ENCODE measurements at places on chromosomes 4 and X.
A peak's percentile ranks its signal among the peaks of the same experiment; 100 is the strongest.

- DNase-seq, result no peak
These were observed 10.0 kb downstream of the AWAT2 start for GRCh38 chrX:70039758-70040157.

DNA sequence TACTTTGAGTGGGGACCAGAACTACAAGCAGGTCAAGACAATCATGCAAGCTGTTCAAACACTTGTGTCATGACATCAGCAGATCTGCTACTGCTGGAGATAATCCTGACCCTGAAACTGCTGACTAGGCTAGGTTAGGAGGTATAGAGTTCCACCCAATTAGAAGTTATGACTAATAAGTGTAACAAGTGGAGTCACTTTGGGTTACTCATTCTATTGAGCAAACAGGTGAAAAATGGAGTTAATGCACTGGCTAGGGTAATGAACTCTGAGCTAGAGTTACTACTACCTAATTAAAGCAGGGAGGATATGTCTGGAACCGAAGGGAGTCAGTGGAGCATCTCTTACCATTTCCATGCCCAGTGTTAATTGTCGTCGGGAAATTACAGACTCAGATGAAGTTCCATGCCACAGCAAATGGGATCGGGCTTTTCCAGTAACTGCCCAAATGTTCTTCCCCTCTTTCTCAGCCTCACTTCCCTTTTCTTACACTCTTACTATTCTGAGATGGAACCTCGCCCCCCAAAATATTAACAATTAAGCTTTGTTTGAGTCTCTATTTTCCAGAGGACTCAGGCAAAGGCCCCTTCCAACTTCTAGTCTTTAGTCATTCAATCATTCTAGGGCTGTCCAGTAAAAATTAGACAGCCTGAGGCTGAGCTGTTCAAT is 19.8 kb upstream of the MANBA start:
- no peak for DNase-seq

DNA sequence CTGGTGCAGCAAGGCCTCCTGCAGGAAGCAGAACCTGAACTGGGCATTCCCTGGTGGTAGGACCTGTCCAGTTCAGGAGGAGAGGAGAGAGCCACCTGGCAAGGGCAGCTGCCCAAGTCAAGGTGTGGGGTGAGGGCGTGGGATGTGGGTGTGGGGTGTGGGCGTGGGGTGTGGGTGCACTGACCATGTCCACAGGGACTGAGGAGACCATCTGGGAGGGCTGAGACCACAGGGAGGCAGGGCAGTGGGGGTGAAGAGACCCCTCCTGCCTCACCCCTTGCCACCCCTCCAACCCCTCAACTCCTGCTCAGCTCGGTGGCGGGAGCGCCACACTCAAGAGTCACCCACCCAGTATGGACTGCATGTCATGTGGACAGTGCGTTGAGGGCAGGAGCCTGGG is 117.9 kb downstream of the CPZ start:
- no peak for DNase-seq

- no peak for DNase-seq
These were observed 6.4 kb downstream of the AMOT start for GRCh38 chrX:112834031-112834845.

DNA sequence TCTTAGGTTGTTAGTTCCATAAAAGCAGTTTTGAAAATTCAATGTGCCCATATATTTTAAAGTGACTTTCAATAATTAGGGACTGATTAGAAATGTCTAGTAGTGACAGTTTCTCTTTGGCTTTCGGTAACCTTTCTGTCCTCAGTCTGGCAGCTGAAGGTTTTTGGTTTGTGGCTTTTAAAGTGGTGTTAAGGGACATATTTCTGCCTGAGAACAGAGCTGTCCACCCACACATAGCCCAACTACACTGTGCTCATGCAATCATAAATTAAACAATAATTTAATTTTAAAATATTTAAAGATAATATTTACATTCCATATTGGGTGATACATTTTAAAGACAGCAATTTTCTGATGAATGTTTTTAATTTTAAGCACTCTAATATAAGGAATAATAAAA is 335.0 kb upstream of the TENM3 start:
- DNase-seq, result no peak

- no peak for DNase-seq
These were observed 213 bp downstream of the NFKB1 start for GRCh38 chr4:102501447-102501696.

DNA sequence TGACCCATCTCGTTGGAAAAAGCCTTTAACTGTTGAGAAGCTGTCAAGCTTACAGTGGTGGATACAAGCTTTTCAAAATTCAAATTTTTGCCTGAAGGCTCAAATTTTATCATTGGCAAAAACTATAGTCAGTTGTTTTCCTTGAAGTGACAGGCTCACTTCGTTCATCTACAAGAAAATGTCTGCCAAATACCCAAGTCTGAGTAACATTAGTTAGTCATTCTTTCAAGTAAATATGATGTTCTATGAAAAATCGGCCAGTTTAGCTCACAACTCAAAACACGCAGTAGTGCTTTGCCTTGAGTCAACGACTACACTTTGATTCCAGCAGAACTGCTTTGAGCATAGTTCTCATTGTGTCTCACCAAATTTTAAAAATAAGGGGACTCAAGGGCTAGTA is 170.3 kb upstream of the MAMLD1 start:
- DNase-seq, result no peak

GRCh38 chr4:99715286-99715685 is 57.7 kb upstream of the C4orf54 start:
- no peak for DNase-seq

DNA sequence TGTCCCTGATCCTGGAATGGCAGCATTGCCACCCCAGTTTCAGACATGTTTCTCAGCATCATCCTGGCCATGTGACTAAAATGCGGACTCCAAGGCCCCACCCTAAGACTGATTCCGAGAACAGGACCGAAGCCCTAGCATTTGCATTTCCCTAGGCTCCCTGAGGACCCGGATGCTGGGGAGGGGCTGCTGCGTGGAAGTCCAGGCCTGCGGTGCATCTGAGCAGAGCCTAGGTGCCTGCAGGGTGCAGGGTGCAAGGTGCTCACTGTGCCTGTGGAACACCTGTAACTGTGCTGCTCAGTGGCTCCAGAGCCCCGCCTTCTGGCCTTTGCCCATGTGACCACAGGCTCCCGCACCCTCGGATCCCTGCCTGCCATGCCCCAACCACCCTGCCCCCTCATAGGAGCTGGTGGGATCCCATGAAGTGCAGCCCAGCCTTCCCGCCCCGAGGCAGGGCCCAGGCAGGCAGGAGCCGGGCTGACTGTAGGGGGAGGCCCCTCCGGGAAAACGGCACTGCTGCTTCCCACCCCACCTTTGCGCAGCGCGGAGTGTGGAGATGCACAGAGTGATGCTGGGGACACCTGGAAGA is 14.9 kb downstream of the PNMA6F start:
- DNase-seq, result no peak

- no peak for DNase-seq
These were observed 1.8 kb downstream of the DCAF8L2 start for GRCh38 chrX:27591938-27592337.

- DNase-seq, result peak; percentile 54
These were observed 136.0 kb upstream of the STX18 start for GRCh38 chr4:4677556-4678522.

DNA sequence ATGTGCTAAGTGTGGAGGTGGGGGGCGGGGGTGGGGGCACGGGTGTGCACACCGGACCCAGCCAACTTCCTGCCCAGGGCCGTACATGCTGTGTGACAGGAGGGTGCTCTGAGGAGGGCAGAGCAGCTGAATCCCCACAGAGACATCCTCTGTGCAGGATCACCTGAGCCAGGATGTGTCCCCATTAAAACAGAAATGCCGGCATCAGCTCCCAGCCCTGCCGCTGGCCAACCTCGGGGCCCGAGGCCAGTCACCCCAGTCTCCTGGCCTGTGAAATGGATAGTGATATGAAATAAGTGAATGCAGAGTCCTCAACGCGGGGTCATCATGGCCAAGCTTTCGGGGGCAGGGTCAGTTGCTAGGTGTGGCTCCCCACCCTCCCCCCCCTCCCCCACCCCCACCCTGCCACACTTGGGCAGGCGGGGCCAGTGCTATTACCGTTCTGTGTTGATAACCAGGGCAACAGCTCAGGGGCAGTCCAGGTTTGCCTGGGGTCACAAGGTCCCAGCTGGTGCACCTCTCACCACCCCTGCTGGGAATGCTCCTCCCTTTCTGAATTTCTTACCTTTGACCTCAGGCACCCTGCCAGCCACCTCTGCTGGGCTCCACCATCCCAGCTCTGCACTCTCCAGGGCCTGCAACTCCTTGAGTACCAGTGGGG is 227.2 kb upstream of the PSAPL1 start:
- DNase-seq, result no peak

GRCh38 chr4:86910820-86911684 is 18.8 kb upstream of the C4orf36 start:
- no peak for DNase-seq

DNA sequence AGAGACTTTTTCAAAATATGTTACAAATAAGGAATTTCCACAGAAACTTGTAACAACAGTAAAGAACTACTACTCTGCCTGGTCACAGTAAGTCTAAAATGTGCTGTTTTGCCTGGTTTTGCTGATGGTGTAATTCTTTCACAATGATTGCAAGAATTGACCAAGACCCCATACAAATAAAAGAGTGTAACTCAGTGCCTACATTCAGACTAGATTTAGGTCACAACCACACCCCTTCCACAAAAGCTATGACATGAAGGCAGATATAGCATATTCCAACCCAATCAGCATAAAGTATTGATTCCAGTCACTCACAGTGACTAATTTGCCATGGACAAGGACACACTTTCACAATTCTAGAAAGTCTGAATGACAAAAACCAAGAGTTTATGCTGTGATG is 53.7 kb upstream of the TMPRSS11F start:
- DNase-seq, result no peak

DNA sequence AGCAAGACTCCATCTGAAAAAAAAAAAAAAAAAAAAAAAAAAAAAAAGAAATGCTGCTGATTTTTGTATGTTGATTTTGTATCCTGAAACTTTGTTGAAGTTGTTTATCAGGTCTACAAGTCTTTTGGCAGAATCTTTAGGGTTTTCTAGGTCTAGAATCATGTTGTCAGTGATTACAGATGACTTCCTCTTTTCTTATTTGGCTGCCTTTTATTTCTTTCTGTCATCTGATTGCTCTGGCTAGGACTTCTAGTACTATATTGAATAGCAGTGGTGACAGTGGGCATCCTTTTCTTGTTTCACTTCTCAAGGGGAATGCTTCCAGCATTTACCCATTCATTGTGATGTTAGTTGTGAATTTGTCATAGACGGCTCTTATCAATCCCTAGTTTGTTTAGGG is 334.4 kb downstream of the SPRY1 start:
- DNase-seq, result no peak

DNA sequence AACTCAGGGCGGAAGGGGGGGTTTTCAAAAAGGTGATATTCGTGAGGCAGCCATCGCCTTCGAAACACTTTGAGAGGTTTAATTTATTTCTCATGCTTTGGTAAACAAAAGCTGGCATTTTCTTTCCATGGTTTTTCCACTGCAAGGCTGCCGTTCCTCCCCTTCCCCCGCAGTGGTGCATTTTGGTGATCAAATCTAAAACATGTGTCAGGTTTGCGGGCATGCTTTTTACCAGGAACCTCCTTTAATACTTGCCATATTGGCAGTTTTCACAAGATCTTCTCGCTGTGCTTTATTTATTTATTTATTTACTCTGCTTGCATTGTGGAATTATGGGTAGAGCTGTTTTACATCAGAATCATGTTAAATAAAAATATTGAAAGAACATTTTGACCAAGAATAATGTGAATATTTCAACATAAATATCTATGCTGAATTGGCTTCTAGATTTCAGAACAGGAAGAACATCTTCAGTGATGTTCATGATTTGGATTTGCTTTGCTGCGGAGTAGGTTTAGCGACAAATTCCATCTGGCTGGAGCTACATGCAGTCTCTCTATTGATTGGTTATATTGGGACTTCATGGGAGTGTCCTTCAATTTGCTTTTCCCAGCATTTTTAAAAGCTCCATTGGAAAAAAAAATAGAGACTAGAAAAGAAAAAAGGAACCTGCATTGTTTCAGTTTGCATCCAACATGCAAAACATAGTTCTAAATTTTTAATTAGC is 54.4 kb downstream of the STOX2 start:
- DNase-seq, result no peak

DNA sequence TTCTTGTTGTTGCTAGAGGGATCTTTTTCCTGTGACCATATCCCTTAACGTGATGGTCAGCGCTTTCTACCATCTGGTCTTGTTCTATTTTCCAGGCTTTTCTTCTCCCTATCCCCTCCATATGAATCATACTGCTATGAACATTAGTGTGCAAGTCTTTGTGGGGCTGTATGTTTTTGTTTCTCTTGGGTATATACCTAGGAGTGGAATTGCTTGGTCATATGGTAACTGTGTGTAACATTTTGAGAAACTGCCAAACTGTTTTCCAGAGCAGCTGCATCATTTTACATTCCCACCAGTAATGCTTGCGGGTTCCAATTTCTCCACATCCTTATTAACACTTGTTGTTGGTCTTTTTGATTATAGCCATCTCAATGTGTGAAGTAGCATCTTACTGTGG is 121.4 kb downstream of the SPRY1 start:
- no peak for DNase-seq

- no peak for DNase-seq
These were observed 81.7 kb downstream of the PDGFC start for GRCh38 chr4:156889616-156890594.

GRCh38 chr4:16289897-16290554 is 63.8 kb upstream of the TAPT1 start:
- DNase-seq, result peak; percentile 17

DNA sequence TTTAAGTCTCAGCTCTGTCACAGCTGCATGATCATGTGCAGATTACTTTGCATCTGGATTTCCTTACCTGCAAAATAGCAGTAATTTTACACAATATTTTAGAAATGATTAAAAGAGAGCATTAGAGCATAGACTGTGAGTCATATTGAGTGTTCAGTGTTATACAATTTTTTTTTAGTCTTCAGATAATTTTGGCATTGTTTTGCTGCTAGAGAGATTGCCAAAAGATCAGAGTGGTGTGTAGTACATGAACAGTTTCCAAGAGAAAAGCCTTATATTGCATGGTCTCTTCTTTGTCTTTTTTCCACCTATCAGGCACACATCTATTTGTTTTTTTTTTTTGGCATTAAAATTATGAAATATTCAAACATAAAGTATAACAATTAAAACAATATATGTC is 209.6 kb upstream of the TLL1 start:
- DNase-seq, result no peak

DNA sequence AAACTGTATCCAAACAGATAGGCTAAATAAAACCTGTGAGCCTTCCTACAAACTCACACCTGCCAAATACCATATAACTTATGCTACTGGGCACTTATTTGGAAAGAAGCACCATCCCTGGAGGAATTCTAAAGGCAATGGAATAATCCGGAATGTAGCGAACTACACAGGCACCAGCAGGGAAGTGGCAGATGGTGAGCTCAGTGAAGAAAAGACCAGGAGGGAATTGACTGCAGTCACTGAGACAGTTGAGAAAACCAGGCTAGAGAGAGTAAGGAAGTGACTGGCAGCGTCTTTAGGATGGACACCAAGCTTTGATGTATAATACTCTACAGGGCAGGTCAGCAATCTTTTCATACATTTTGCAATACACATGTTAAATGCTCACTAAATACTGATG is 16.3 kb downstream of the NDNF start:
- DNase-seq, result no peak
